Osteoblast (primary cell): ENCODE measurements at places on chromosomes 7 and 10. TPM values are rescaled to one million over a fixed set of nuclear protein-coding genes. Genes with fewer than 3 reads are reported as not detected.

ZNF804B gene
- total RNA-seq = not detected in 2 replicates

DNA sequence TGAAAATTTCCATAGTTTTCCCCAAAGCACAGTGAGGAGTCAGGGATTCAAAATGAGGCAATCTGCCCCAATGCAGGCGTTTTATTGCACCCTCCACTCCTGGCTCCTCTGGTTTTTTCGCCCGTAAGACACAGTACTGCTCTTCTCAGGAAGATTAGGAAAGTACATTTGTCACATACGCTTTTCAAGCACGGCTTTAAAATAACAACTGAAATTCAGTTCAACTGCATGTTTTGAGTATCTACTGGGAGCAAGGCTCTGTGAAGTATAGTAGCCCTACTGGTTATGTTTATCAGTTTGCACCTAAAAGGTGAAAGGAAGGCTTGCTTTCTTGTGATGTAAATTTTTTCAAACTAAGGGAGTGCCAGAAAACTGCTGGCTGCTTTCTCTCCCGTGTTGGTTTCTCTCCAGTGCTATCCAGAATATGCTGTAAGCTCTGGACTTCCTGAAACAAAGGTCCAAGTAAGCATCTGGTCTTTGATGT lies 1.9 kb upstream of the SGMS1 start:
- peak overlapping the region; percentile 98 for H3K27ac ChIP-seq
- H3K4me1 ChIP-seq = peaks cover 12% of the 10 kb centered on the region
- no peak for DNase-seq
- H3K27me3 ChIP-seq = no peaks in the 10 kb centered on the region

LIPM gene
- total RNA-seq = not detected in 2 replicates

GRCh38 chr7:134932707-134933370 lies 53.5 kb upstream of the AGBL3 start:
- H3K36me3 ChIP-seq = peaks cover 86% of the 10 kb centered on the region
- DNase-seq = peak; percentile 90
- H3K27me3 ChIP-seq = no peaks in the 10 kb centered on the region
- peak overlapping the region; percentile 55 for H3K4me3 ChIP-seq
- H3K4me1 ChIP-seq = peaks cover 77% of the 10 kb centered on the region

PAX2 gene
- not detected in 2 replicates for total RNA-seq

DNA sequence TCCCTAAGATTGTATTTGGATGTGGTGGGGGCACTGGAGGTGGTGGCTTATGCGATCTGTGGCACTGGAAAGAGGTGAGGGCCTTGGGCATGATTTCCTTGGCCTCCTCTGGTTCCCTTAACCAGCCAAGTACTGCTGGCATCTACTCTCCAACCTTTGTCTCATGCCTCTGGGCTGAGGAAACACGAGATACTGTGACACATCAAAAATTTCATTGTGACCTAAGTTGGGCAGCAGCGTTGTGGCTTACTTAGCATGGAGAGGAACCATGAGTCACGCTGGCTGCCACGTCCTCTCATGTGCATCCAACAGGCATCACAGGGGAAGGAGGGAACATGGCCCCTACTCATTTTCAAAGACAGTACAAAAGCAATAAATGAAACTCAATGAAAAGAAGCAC lies 29.7 kb upstream of the GSDME start:
- peaks cover 16% of the 10 kb centered on the region for H3K4me1 ChIP-seq
- DNase-seq = peak; percentile 84
- no peaks in the 10 kb centered on the region for H3K27me3 ChIP-seq
- H3K27ac ChIP-seq = peak overlapping the region; percentile 98
- H3K4me3 ChIP-seq = no peak overlapping the region

DNA sequence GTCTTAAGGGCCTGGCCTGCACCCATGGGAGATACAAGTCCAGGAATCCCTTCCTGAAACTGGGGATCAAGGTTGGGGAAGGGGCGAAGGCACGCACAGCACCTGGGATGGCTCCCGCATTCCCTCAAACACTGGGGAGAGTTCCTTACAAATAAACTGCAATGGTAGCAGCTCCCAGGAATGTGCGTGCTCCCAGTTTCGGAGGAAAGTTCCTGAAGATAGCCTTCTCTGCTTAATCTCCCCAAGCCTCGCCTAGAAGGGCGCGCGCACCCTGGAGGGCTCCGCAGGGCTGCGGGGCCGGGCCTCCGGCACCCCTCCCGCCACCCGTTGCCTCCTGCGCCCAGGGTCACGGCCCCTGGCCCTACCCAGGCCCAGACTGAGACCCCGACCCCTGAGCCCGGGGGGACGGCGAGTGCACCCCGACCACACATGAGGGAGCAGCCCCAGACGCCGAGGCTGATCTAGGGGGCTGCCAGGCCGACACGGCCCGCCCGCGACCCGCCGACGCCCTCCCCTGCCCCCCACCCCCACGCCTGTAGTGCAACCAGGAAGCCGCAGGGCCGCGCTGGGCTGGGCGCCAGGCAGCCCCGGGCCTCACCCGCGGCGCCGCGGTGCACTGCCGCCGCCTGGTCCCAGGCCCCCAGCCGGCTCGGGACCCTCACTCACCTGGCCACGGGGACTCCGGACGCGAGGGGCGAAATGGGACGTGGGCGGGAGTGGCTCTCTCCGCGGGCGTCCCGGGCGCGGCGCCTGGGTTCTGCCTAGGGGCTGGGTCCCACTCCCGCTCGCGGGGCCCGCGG lies 460 bp downstream of the ANXA11 start:
- peak overlapping the region; percentile 97 for H3K27ac ChIP-seq
- H3K27me3 ChIP-seq = no peaks in the 10 kb centered on the region
- peak; percentile 89 for DNase-seq
- peaks cover 5% of the 10 kb centered on the region for H3K36me3 ChIP-seq
- peaks cover 62% of the 10 kb centered on the region for H3K4me1 ChIP-seq

GRCh38 chr7:2072042-2072441 lies 160.7 kb downstream of the MAD1L1 start:
- H3K36me3 ChIP-seq = no peaks in the 10 kb centered on the region
- H3K27me3 ChIP-seq = no peaks in the 10 kb centered on the region
- no peak for DNase-seq
- no peak overlapping the region for H3K27ac ChIP-seq
- no peak overlapping the region for H3K4me3 ChIP-seq

GRCh38 chr10:129244298-129244697 lies 222.7 kb upstream of the MGMT start:
- no peak overlapping the region for H3K4me3 ChIP-seq

DNA sequence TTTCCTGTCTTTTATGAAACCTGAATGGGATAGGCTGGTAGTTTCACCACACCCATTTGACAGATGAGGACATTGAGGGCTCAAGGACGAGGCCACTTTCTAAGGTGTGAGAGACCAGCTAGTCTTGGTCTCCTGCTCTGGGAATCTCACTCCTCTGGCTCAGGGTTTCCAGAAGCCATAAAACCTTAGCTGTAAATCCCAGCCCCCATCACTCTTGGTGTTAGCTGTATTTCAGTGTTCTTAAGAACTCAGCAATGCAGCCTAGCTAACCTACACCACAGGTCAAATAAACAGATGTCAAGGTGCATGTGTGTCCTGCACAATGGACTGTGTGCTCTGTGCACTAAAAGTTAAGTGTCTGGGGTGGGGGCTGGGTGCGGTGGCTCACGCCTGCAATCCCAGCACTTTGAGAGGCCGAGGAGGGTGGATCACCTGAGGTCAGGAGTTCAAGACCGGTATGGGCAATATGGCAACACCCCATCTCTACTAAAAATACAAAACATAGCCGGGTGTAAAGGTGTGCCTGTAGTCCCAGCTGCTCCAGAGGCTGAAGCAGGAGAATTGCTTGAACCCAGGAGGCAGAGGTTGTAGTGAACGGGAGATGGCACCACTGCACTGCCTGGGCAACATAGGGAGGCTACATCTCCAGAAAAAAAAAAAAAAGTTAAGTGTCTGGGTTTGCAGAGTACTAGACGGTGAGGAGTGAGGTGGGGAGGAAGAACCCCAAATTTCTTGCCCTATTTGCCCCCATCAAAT lies 567 bp upstream of the EPO start:
- no peaks in the 10 kb centered on the region for H3K4me1 ChIP-seq
- H3K27ac ChIP-seq = no peak overlapping the region
- no peaks in the 10 kb centered on the region for H3K36me3 ChIP-seq
- H3K4me3 ChIP-seq = no peak overlapping the region
- H3K27me3 ChIP-seq = peaks cover 50% of the 10 kb centered on the region

DNA sequence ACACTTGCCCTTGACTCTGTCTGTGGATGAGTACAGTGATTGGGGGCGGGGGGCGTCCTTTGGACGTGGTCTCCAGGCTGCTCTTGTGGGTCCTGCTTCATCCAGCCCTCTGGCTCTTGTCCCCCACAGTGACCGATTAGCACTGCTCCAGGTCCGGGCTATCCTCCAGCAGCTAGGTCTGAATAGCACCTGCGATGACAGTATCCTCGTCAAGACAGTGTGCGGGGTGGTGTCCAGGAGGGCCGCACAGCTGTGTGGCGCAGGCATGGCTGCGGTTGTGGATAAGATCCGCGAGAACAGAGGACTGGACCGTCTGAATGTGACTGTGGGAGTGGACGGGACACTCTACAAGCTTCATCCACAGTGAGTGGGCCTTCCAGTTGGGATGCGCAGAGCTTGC lies 18.3 kb downstream of the TACR2 start:
- no peak overlapping the region for H3K27ac ChIP-seq
- DNase-seq = no peak
- H3K4me1 ChIP-seq = peaks cover 9% of the 10 kb centered on the region
- H3K36me3 ChIP-seq = peaks cover 55% of the 10 kb centered on the region

DNA sequence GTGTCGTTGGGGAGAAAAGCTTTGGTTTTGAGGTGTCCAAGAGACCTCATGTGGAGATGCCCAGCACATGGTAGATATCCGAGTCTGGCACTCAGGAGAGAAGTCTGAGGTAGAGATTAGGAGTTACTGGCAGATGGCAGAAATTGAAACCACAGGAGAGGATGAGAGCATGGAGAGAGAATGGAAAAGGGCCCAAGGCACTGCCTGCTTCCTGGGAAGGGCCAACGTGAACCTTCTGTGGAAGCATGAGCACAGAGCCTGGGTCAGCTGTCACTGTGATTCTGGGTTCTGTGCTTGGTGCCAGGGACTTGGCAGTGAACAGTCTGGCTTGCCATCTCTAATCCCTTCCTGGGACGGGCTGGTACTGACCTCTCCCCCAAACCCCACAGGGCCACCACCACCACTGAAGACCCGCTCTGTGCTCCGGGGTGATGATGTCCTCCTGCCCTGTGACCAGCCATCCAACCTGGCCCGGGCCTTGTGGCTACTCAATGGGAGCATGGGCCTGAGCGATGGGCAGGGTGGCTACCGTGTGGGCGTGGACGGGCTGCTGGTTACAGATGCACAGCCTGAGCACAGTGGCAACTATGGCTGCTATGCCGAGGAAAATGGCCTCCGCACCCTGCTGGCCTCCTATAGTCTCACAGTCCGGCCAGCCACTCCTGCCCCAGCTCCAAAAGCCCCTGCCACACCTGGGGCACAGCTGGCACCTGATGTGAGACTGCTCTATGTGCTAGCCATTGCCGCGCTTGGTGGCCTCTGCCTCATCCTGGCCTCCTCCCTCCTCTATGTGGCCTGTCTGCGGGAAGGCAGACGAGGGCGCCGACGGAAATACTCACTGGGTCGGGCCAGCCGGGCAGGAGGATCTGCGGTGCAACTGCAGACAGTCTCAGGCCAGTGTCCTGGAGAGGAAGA lies 4.1 kb downstream of the MRPL43 start:
- H3K4me3 ChIP-seq = no peak overlapping the region
- no peak overlapping the region for H3K27ac ChIP-seq
- DNase-seq = no peak
- peaks cover 19% of the 10 kb centered on the region for H3K36me3 ChIP-seq

- H3K27me3 ChIP-seq = peaks cover 42% of the 10 kb centered on the region
- H3K36me3 ChIP-seq = no peaks in the 10 kb centered on the region
- no peak for DNase-seq
- H3K27ac ChIP-seq = no peak overlapping the region
These were observed 47.4 kb upstream of the COMTD1 start for GRCh38 chr10:75283078-75283670.

- no peaks in the 10 kb centered on the region for H3K36me3 ChIP-seq
- H3K4me3 ChIP-seq = no peak overlapping the region
- no peak overlapping the region for H3K27ac ChIP-seq
- no peaks in the 10 kb centered on the region for H3K27me3 ChIP-seq
- no peak for DNase-seq
These were observed 51.6 kb upstream of the SFTPD start for GRCh38 chr10:80000541-80000940.

GRCh38 chr7:129827467-129827990 lies 125.2 kb downstream of the UBE2H start:
- peaks cover 28% of the 10 kb centered on the region for H3K4me1 ChIP-seq
- no peak overlapping the region for H3K27ac ChIP-seq
- H3K27me3 ChIP-seq = no peaks in the 10 kb centered on the region

DNA sequence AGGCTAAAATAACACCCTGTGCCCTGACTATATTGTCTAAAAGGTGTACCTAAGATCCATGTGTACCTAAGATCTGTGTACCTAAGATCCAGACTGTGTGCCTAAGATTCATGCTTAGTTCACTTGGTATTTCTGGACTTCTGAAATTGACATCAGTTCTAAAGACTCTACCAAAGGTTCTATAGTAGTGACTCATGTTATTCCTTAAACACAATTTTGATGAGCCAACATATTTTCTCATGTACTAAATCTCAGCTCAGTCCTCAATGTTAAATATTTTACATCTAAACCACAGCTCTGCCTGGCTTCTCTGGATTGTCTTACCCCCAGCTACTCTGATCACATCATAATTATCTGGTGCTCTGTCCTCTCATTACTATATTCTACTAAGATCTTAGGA lies 802.3 kb upstream of the SORCS1 start:
- no peaks in the 10 kb centered on the region for H3K36me3 ChIP-seq
- no peaks in the 10 kb centered on the region for H3K4me1 ChIP-seq
- no peaks in the 10 kb centered on the region for H3K27me3 ChIP-seq
- H3K27ac ChIP-seq = no peak overlapping the region

DNA sequence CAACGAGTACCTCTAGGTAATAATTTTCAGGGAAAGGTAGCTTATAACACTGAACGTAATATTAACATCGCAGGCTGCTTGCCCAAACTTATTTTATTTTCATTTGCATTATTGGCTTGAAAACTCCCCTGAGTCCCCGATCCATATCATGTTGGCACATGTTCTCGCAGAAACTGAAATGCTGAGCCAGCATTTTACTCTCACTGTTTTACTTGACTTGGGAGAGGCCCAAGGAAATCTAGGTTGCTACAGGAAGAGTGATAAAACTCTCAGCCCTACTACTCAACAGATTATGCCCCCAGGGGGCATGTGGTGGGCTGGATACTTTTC lies 183.5 kb upstream of the HABP2 start:
- peaks cover 12% of the 10 kb centered on the region for H3K27me3 ChIP-seq
- no peak overlapping the region for H3K4me3 ChIP-seq
- H3K27ac ChIP-seq = no peak overlapping the region
- no peaks in the 10 kb centered on the region for H3K36me3 ChIP-seq
- H3K4me1 ChIP-seq = no peaks in the 10 kb centered on the region

BLNK gene
- under 0.01 and 0.36 TPM in 2 replicates for total RNA-seq

CCDC3 gene
- total RNA-seq = 0.29 and 0.72 TPM in 2 replicates

GRCh38 chr10:125283191-125283835 lies 123.0 kb upstream of the CTBP2 start:
- H3K4me1 ChIP-seq = no peaks in the 10 kb centered on the region
- H3K4me3 ChIP-seq = no peak overlapping the region
- H3K27me3 ChIP-seq = peaks cover 9% of the 10 kb centered on the region
- H3K36me3 ChIP-seq = no peaks in the 10 kb centered on the region

GRCh38 chr7:111853201-111853990 lies 291.1 kb upstream of the IMMP2L start:
- H3K4me1 ChIP-seq = peaks cover 3% of the 10 kb centered on the region
- H3K27me3 ChIP-seq = no peaks in the 10 kb centered on the region
- DNase-seq = no peak
- no peaks in the 10 kb centered on the region for H3K36me3 ChIP-seq
- H3K4me3 ChIP-seq = no peak overlapping the region
